ENCODE measurements at places on chromosomes 4 and X.
A peak's percentile ranks its signal among the peaks of the same experiment; 100 is the strongest.

DNA sequence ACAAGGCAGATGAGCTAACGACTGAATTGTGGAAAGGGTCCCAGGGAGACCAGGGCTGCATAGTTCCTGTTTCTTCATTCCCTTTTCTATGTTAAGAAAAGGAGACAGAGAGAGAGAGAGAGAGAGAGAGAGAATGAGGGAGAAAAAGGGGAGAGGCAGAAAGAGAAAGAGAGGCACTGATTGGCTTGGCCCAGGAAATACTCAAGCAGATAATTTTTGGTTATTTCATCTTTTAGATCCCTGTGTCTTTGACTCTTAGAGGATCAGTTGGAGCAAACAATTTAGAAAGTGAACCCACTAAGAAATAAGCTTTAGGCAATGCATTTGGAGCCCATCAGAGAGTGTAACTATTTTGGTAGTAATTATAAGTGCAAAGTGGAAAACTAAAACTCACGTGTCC, 103.4 kb downstream of the CEP44 start:
- ATAC-seq: no peak

- ATAC-seq: no peak
Measured at GRCh38 chr4:16117164-16117563, 33.3 kb upstream of the PROM1 start.

- no peak for ATAC-seq
Measured at GRCh38 chr4:137676357-137676998, 144.2 kb upstream of the PCDH18 start.

GRCh38 chr4:140497405-140497746, 717 bp downstream of the MGAT4D start:
- no peak for ATAC-seq

- ATAC-seq: peak; percentile 43
Measured at GRCh38 chrX:16082470-16083085, 40.8 kb upstream of the GRPR start.

- ATAC-seq: no peak
Measured at GRCh38 chrX:130682990-130683389, 220.0 kb downstream of the ENOX2 start.
